NCI-H2081 treated with DMSO at 0.1 percent for 48 hours (cell line): ENCODE measurements at places on chromosomes 11 and 22.

- no peak for DNase-seq
Measured at GRCh38 chr11:119615003-119615881, 113.8 kb downstream of the NECTIN1 start.

GRCh38 chr11:31764766-31765165 is 46.4 kb downstream of the PAX6 start:
- DNase-seq: no peak

GRCh38 chr11:15141381-15141780 is 26.7 kb downstream of the INSC start:
- no peak for DNase-seq

DNA sequence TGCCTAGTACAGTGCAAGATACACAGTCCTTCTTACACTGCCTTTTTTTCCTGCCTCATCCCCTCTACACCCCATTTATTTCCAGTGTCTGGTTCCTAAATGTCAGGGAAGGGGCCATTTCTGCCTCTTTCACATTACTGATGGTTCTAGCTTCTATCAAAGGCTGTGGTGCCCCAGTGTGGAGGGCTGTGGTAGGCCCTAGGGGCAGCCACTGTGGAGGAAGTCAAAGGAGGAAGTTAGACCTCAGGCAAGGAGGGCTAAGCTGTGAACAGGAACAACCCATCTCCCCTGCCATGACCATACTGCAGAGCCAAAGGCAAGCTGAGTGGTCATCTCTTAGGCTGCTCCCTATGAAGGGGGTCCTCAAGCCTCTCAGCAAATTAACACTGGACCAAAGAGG is 81.9 kb upstream of the CRTAM start:
- DNase-seq: no peak

- no peak for DNase-seq
Measured at GRCh38 chr11:87116185-87116584, 78.5 kb downstream of the TMEM135 start.

GRCh38 chr11:79592406-79592805 is 151.6 kb upstream of the TENM4 start:
- DNase-seq: no peak

GRCh38 chr11:48013269-48013901 is 33.0 kb downstream of the PTPRJ start:
- no peak for DNase-seq

- no peak for DNase-seq
Measured at GRCh38 chr22:46472722-46473016, 64.8 kb downstream of the CELSR1 start.

GRCh38 chr11:68140496-68141245 is 19.5 kb upstream of the CHKA start:
- no peak for DNase-seq

DNA sequence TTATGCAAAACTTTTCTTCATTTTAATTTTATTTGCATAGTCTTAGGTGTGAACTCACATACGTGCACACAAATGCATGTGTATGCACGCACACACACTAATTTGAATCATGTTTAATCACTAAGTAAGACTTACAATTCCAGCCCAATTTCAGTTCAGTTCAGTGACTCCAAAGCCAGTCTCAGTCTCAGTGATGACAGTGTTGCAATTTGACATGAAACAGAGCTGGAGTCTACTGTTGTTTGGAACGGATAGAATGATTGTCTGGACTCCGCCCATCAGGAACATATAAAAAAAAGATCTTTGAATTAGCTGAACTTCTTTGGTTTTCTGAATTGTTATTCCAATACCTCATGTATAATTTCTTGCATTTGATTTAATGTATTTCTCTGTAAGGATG is 14.9 kb upstream of the OR51S1 start:
- DNase-seq: no peak

GRCh38 chr11:134883484-134883883 is 471.4 kb upstream of the B3GAT1 start:
- no peak for DNase-seq

DNA sequence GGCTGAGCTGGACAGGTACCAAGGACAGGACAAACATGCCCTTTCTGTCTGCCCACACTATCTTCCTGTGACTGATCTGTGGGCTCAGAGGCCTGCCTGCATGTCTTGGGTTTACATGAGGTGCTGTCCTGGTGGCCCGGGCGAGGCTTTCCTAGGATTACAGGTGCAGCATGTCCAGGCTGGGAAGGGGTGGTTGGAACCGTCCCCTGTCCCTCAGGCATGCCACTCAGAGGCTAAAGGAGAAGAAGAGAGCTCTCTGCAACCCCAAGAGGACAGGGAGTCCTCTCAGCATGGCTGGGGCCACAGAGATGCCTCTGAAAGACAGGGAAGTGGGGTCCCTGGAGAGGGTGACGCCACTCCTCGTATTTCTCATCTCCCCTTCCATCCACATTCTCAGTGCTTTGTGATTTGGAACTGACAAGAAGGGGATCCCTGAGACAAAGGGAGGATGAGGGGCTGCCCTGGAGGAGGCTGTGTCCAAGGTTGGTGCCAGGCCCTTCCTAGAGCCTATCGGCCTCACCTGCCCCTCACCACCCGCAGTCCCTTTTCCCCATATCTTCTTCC is 64.6 kb upstream of the LMO1 start:
- no peak for DNase-seq

DNA sequence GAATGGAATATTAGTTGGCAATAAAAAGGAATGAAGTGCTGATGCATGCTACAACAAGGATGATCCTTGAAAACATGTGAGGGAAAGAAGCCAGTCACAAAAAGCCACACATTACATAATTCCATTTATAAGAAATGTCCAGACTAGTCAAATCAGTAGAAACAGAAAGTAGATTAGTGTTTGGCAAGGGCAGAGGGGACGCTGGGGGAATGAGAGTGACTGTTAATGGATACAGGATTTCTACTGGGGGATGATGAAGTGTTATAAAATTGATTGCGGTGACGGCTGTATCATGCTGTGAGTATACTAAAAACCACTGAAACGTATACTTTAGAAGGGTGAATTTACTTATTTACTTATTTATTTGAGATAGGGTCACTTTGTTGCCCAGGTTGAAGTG is 57.9 kb downstream of the C11orf58 start:
- no peak for DNase-seq

DNA sequence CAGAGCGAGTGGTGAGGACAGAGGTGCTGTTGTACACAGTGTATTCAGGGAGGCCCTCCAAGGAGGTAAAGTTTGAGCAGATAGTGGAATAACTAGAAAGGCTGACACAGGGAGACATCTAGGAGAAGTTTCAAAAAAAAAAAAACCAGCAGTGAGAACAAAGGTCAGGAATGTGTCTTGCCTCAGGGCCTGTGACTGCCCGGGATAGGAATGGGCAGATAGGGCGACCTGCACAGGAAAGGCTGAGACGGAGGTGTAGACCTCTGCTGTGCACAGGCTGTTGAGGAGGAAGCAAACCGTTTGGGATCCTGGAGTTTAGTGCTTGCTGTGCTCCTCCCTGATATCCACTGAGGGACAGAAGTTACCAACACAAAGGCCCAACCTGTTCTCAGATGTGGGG is 406.5 kb upstream of the B3GAT1 start:
- DNase-seq: no peak

GRCh38 chr11:73429121-73429750 is 53.0 kb downstream of the RELT start:
- DNase-seq: no peak

DNA sequence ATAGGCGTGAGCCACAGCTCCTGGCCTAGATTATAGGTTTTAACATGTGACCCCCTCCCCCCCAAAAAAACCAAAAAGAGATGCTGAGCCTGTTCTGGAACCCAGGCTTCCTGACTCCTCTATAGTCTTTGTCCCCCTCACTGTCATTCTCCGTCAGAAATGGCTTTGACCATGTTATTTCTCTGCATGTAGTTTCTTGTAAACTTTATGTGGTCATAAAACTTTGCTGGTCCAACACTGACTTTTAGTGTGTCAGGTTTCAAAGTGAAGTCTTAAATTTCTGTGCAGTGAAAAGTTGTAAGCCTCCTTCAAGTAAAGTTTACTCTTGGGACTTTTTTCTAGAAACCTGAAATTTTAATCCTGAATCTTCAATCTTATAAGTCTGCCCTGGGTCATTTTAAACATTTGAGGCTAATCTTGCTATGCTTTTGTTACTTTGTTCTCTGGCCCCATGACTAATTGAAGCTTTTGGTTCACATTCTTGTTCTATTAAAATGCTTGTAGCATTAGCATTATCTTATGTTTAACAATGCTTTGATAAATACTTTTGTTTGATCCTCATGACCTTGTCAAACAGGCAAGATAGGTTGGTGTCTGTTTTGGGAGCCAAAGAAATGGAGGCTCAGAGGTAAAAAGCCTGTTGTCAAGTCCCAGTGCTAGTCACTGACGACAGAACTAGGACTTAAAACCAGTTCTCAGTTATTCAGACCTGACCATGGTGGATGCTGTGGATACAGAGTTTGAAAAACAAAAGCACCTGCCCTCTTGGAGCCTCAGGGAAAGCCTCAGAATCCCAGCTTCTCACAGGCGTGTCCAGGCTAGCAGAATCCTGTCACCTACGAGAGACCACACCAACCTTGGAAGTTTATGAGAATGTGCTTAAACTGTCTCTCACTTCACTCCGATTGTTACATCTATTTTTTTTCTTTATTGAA is 87.7 kb upstream of the HORMAD2 start:
- DNase-seq: no peak

DNA sequence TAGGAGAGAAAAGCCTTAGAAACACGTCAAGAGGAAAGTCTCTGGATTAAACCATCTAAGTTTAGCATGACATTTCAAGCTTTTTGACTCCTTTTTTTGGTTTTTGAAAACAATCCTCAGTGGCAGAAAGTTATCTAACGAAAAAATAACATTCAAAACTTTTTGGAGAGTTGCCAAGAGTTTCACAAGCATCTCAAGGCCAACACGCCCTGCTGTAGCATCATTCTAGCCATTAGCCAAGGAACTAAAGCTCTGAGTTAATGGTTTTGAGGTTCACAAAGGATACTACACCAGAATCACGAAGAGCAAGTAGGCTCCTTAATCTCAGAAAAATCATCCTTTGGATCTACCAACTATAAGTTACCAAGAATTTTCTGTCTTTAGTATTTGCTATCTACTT is 94.8 kb downstream of the PICALM start:
- no peak for DNase-seq

- DNase-seq: no peak
Measured at GRCh38 chr22:45511847-45512261, 9.2 kb downstream of the FBLN1 start.

GRCh38 chr11:126265811-126266210 is 2.9 kb downstream of the SRPRA start:
- DNase-seq: no peak

GRCh38 chr11:118618115-118618990 is 10.9 kb downstream of the PHLDB1 start:
- DNase-seq: no peak

DNA sequence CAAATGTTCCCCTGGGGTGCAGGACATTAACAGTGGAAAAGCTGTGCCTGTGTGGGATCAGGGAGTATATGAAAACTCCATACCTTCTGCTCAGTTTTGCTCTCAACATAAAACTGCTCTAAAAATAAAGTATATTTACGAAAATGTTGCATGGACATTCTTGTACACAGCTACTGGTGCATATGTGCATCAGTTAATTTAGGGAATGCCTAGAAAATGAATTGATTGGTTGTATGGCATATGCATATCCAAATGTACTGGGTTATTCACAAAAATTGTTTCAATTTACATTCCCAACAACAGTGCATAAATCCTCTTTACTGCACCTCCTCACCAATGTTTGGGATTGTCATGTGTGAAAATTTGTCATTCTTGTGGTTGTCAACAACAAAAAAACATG is 251.1 kb upstream of the MPPED2 start:
- DNase-seq: no peak

GRCh38 chr11:5923427-5923776 is 18.6 kb upstream of the OR56A3 start:
- no peak for DNase-seq

GRCh38 chr22:17743661-17744411 is 30.4 kb downstream of the BID start:
- DNase-seq: no peak

DNA sequence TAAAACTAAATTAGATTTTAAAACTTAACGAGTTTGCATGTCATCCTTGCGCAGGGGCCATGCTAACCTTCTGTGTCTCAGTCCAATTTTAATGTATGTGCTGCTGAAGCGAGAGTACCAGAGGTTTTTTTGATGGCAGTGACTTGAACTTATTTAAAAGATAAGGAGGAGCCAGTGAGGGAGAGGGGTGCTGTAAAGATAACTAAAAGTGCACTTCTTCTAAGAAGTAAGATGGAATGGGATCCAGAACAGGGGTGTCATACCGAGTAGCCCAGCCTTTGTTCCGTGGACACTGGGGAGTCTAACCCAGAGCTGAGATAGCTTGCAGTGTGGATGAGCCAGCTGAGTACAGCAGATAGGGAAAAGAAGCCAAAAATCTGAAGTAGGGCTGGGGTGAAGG is 10.6 kb downstream of the LIMK2 start:
- DNase-seq: no peak

GRCh38 chr11:67374571-67375281 is 1.3 kb upstream of the CLCF1 start:
- DNase-seq: no peak

- DNase-seq: no peak
Measured at GRCh38 chr22:45969414-45969799, 7.6 kb downstream of the WNT7B start.

DNA sequence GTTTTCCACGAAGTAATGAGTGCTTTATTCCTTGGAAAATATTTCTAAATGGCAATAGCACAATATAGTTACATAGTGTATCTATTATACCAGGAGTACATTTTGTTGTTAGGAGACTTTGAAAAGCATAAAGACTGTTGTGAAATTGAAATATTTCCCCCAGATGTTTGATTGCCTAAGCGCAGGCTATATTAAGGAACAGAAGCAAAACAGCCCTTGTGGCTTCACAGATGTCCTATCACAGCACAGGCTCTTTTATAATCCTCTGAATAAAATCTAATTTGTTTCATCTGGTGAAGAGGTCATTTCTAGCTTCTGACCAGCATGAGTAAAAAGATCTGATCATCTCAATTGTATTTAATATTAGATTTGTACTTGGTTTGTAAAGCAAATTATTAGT is 48.2 kb downstream of the BSX start:
- DNase-seq: no peak

DNA sequence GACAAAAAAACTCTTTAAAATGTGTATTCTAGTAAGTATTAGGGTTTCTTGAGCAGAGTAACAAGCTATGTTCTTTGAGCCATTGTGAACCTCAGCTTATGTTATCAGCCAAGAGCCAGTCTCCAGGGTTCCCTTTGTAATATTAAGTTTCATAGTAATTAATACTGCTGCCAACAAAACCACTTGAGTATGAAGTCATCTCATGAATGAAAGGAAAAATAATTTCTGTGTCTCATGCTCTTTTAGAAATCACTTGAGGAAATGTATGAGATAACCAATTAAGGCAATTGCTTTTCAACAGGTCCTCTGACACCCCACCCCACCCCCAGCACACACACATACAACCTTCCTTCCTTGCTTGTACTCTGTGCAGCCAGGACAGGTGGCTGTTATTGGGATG is 59.9 kb downstream of the BBOX1 start:
- DNase-seq: no peak

- no peak for DNase-seq
Measured at GRCh38 chr22:22952531-22953280, 65.1 kb downstream of the IGLL5 start.

DNA sequence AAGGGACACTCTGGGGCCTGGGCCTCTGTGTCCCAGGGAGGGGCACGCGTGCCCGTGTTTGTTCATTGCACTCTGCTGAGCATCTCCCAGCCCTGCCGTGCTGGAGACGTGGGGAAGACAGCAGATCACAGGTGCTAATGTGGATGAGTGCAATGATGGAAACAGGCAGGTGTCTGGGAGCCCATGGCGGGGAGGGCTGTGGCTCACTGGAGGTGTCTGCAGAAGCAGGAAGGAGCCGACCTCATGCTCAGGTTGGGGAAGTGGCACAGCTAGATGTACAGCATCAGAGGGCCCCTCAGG is 7.9 kb downstream of the TMEM258 start:
- no peak for DNase-seq
